Stimulated activated CD4-positive, alpha-beta T cell treated with anti-CD3 and anti-CD28 coated beads, Interleukin-1b, Interleukin-23, amount 100 ng/mL, for 24 hours (primary cell): ENCODE measurements at places on chromosomes 6 and 20.

DNA sequence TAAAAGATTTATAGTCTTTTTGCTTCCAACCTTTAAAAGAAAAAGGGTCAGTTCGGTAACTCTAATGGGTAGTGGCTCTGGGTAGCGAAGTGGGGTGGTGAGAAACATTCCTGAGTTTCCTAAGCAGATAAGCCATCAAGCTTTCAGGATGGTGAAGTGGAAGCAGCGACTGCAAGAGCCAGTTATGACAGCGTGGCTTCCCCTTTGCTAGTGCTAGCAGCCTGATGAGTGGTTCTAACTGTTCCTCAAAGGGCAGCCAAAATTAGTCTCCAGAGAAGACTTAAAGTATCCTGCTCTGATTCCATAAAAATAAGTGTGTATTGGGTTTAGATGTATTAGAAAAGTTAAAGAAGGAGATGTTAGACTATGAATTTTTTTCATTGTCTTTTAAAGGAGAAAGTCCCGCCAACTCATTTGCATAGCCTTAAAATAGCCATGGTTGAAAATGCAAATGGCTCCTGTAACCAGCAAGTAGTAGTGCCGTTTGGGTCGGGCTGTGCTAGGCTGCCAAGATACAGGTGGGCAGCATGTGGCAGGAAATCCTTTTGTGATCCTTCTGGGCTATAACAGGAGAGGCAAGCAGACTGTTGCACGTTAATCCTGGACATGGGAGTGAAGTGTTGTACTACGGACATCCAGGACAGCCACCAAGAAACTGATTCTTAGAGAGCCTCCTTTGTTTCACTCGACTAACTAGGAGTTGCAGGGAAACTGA, 18.0 kb downstream of the ELOVL2 start:
- no peak for DNase-seq

DNA sequence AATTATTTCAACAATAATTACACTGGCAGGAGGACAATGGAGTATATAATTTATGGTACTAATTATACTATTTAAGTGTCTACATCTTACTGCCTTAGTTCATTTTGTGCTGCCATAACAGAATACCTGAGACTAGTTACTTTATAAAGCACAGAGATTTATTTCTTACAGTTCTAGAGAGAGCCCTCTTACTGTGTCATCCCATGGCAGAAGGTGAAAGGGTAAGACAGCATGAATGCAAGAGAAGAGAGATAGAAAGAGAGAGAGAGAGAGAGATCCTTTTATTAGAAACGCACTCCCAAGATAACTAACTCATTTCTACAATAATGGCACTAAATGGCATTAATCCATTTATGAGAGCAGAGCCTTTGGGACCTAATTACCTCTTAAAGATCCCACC, 314.7 kb downstream of the EPM2A start:
- no peak for DNase-seq

DNA sequence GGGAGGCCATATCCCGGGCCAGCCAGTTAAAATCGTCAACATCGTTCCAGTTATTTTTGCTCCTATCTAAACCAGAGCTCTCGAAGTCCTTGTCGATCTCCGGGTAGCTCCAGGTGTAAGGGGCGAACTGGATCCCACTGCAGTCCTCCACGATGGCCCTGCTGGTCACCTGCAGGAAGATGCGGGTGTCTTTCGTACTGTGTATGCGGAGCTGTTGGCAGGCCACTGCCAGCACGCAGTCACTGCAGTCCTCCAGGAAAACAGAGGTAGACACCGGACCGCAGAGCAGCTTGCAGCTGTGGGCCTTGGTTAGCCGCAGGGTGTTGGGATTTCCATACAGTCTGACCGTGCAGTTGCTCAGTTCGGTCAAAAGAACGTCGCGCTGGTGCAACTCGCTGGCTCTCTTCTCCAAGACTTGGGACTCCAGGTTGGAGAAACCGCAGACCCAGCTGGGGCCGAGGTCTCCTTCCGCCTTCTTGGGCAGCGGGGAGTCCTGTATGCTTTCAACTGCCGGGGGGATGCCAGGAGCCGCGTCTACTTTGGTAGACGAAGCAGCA, 742 bp downstream of the TBCC start:
- peak; percentile 15 for DNase-seq

DNA sequence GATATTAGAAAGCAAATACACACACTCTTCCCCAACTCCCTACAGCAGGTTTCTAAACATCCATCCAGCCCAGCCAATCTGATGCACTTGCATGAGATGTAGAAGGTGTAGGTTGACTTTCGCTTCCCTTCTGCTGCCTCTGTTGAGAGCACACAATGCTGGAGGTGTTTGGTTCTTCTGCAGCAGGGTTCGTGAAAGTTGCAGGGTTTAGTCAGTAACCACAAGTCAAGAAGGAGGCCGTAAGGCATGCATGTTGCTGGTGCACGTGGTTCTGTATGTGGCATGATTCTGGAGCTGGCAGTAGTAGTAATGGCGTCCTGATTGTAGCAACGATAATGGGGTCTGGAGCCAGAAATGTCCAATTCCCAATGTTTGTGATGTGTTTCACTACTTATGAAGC, 53.0 kb downstream of the DEK start:
- DNase-seq: no peak

DNA sequence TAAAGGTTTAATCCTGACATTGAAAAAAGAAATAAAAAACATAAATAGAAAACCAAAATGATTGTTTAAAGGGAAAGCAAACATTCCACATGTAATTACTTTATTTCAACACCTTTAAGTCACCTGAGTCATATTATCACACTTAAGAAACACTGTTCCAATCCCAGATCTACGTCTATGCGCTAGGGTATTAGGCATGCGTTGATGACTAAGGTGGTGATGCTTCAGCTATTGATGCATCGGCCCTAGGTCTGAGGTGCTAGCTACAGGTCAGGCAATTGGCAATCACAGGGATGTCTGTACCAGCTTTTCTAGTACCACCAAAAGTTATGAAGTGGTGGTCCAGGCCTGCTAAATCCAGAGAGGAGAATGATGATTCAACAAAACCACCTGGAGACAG, 97.7 kb upstream of the BCLAF1 start:
- DNase-seq: no peak

DNA sequence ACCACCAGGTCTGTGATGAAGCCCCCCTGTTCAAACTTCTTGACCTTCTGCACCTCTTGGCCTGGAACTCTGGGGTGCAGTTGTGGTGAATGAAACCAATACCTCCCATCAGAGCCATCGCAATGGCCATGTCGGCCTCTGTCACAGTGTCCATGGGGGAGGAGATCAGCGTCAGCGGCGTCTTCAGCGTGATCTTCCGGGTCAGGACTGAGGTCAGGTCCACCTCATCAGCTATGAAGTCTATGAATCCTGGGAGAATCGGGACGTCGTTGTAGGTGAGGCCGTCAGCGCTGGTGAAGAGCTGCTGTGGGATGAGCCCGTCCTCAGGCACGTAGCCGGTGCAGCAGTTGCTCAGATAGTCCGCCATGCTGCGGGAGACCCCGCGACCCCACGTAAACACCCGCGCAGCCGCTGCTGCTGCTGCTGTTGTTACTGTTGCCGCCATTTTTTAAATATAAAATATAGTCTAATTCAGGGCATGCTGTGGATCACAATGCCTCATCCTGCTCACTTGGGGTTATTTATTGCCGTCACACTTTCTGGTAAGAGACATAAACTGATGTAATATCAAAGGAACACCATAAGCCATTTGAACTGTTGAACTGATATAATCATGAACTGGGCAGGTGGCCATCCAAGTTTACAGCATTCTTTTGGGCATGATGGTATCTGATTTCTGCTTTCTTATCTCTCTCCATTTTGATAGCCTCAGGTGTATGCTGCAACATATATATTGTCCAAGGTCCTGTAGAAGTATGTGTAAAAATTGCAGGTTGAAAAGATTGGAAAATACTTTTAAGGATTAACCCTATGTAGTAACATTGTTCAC, 18.7 kb upstream of the RNF144B start:
- DNase-seq: no peak

GRCh38 chr6:147548921-147549475, 40.5 kb downstream of the SAMD5 start:
- no peak for DNase-seq

GRCh38 chr6:106446287-106446885, 85.9 kb downstream of the CRYBG1 start:
- DNase-seq: no peak

DNA sequence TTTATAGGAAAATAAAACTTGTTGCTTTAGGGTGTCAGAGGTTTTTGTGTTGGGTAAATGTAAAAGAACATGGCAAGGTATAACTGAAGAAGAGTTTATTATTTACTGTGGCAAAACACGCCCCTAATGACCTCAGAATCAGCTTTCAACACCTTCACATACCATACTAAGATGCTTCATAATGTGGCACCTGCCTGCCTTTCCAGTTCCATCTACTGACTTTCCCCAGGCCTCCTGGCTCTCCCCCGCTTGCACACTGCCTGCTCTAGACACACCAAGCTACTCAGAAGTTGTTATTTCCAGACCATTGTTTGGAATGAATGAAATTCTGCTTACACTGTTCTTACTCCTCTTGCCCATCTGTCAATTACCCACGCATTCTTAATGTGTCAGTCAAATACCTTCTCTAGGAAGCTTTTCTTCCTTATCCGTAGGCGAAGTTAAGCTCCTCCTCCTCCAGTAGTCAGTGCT, 1.8 kb downstream of the TIAM2 start:
- no peak for DNase-seq

GRCh38 chr6:38542031-38542430, 97.7 kb downstream of the BTBD9 start:
- DNase-seq: no peak

- no peak for DNase-seq
Measured at GRCh38 chr6:99629293-99629692, 22.7 kb downstream of the PRDM13 start.

DNA sequence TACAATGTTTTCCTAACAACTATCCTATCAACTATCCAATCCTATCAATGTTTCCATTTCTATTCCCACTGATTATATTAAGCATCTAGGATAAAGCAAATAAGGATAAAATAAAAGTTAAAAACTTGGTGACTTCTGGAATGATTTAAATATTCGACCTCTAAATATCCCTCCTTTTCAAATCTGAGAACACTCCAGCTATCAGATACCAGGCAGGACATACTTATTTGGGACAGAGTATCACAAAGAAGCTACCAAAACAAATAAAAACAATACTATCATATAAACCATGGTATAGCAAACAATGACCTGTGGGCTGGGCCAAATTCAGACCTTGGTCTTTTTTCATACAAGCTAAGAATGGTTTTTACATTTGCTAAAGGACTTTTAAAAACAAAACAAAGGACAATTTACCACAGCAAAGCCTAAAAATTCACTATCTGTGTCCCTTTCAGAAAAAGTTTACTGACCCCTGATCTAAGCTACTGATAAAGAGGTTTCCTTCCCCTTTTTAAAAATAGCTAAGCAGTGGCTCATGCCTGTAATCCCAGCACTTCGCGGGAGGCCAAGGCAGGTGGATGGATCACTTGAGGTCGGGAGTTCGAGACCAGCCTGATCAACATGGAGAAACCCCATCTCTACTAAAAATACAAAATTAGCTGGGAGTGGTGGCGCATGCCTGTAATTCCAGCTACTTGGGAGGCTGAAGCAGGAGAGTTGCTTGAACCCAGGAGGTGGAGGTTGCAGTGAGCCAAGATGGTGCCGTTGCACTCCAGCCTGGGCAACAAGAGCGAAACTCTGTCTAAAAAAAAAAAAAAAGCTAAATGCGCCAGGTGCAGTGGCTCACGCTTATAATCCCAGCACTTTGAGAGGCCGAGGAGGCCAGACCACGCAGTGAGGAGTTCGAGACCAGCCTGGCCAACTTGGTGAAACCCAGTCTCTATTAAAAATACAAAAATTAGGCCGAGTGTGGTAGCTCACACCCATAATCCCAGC, 6.0 kb downstream of the NUP153 start:
- DNase-seq: no peak

- no peak for DNase-seq
Measured at GRCh38 chr6:170066679-170067078, 224.2 kb downstream of the DLL1 start.

DNA sequence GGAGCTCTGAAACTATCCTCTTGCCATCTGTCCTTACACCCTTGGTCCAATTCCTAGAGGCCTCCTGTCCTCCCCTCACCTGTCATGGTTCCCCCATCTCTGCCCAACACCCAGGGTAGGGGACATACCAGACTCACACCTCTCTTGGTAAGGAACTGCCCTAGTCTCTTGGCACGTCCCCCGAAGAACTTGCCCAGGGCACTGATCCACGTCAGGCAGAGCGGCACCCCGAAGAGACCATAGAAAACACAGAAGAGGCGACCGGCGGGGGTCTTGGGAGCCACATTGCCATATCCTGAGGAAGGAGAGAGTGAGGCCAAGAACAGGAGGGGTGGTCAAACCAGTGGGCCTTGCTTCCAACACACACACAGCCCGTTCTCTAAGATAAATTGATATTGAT, 34.8 kb downstream of the KCNK5 start:
- no peak for DNase-seq

GRCh38 chr6:105453968-105454367, 51.1 kb upstream of the PREP start:
- no peak for DNase-seq

- no peak for DNase-seq
Measured at GRCh38 chr6:43276577-43277305, 21.3 kb upstream of the SLC22A7 start.

DNA sequence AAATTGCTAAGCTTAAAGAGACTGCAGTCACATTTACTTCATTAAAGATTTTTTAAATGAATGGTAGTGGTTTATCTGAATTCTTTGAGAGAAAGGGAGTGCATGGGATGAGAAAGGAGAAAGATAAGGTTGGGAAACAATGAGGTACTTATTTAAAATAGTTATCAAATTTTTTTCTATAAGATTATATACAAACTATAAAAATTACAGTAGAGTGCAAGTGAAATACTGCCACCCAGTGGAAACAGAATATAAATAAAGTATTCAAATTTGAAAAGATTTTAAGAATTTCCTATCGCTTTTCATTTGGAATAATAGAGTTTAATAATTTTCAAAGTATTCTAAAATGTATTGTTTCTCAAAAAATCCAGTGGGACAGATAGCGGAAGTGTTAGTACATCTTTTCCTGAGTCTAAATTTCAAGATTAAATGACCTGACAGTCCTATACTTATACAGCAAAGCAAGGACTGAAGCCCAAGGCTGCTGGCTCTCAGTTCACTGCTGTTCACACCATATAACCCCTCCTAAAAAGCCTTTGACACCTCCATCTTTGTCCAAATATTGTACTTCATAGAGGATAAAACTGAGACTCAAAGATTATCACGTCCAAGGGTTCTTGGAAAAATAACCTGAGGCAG, 31.1 kb downstream of the EPM2A start:
- no peak for DNase-seq

- no peak for DNase-seq
Measured at GRCh38 chr6:107106165-107106564, 9.2 kb downstream of the BEND3 start.

DNA sequence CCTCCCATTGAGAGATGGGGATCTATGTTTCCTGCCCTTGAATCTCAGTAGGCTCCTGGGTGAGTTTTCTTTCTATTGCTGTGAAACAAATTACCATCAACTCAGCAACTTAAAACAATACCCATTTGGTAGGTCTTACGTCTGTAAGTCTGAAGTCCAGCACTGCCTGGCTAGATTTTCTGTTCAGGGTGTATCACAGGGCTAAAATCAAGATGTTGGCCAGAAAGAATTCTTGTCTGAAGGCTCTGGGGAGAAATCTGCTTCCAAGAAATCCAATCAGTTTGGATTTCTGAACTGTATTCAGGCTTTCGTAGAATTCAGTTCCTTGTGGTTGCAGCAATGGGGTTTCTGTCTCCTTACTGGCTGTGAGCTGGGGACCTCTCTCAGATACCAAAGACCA, 99.6 kb upstream of the SLC24A3 start:
- DNase-seq: no peak
